Natural killer cell treated with Interleukin-12 subunit alpha and Interleukin-12 subunit beta and Interleukin-15 and Interleukin-18, amount 100 ng/mL, for 72 hours (primary cell): ENCODE measurements at places on chromosomes 7 and 10. TPM values are rescaled to one million over a fixed set of nuclear protein-coding genes. Genes with fewer than 3 reads are reported as not detected.

Gene ZNF804B
- not detected for total RNA-seq

Gene LBX1
- total RNA-seq: not detected

Gene PFKFB3
- 190 TPM for total RNA-seq

Gene MCM10
- total RNA-seq: 40.0 TPM

Gene TCAF1
- total RNA-seq: 13.5 TPM

Gene FGL2
- 1.4 TPM for total RNA-seq

Gene ATP5F1C
- total RNA-seq: 238 TPM

Gene OPALIN
- not detected for total RNA-seq

Gene GPR37
- total RNA-seq: not detected

Gene GJD4
- not detected for total RNA-seq

Gene KCNIP2
- 2.2 TPM for total RNA-seq

Gene TIAL1
- 138 TPM for total RNA-seq

- DNase-seq: no peak
Observed at GRCh38 chr7:3007696-3008095, 36.0 kb downstream of the CARD11 start.

DNA sequence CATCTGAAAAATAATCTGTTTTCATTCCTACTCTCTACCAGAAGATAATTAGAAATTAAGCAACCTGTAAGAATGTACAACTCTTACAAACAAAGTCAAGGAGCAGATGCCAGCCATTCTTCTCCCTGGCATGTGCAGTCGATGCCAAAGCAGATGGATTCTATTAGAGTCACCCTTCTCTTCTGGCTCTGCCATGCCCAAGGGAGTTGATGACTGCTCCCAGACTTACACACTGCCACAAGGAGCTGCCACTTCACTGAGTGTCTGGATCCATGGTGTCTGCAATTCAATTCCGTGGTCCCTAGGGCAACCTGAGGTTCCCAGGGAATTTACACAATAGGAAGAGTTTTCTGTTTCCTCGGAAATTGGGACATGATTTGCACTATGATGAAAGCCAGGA lies 89.1 kb upstream of the IFRD1 start:
- no peak for DNase-seq

DNA sequence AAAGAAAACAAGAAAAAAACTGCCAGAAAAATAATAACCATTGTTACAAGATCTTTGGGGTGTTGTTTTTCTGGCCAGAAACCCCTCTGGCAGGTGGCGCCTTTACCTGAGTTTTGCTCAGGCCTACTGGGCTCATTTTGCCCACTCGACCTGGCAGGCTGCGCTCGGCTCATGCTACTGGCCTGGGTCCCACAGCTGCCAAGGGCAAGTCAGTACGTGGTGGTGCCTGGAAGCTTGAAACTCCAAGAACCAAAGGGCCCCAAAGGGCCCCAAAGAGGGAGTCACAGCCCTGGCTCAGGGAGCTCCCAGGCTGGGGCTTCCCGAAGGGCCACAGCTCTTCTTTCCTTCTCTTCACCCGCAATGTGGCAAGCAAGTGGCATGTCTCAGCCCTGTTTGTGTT lies 42.7 kb downstream of the CACUL1 start:
- DNase-seq: no peak

GRCh38 chr10:6838118-6838517 lies 258.0 kb upstream of the PRKCQ start:
- no peak for DNase-seq

DNA sequence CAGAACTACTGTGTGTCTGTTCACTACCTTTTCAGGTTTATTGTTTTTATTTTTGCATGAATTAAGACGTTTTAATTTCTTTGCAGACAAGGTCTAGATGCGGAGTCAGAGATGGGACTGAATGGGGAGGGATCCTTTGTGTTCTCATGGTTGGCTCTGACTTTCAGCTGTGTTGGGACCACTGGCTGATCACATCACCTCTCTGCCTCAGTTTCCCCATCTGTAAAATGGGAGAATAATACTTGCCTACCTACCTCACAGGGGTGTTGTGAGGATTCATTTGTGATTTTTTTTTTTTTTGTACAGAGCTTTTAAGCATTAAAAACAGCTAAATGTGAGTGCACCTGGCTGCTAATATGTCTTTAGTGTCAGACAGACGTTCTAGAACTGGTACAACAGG lies 34.4 kb downstream of the PRF1 start:
- DNase-seq: no peak

- DNase-seq: no peak
Observed at GRCh38 chr7:41832941-41833340, 130.1 kb upstream of the INHBA start.

- DNase-seq: no peak
Observed at GRCh38 chr7:104208421-104208780, 588 bp upstream of the ORC5 start.

GRCh38 chr10:34046506-34047034 lies 712.1 kb upstream of the NRP1 start:
- DNase-seq: no peak

GRCh38 chr7:55138663-55139062 lies 119.8 kb downstream of the EGFR start:
- DNase-seq: no peak

- DNase-seq: no peak
Observed at GRCh38 chr7:16268821-16269768, 152.2 kb downstream of the CRPPA start.

DNA sequence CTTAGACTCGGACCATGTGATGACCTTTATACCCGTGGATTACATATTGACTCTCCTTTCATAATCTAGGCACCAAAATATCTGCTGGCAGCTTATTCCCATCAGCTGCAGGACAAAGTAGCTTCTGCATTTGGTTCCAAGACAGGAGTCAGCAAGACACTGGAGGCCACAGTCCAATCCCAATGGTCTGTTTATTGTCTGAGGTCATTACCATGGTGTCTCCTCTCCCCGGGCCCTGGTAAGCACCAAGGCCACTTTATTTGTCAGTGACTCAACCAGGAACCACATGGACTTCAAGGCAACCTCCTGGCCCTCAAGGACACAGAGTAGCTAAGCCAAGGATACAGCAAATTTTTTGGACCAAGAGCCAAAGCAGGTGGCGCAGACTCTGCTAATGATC lies 36.1 kb downstream of the KCNMA1 start:
- no peak for DNase-seq
